ENCODE measurements at places on chromosomes 2 and 18. TPM values are rescaled to one million over a fixed set of nuclear protein-coding genes. Genes with fewer than 3 reads are reported as not detected.

GRCh38 chr2:236682651-236683422, 113.2 kb downstream of the ACKR3 start:
- DNase-seq = no peak

GRCh38 chr2:69017080-69017479, 4.1 kb downstream of the ANTXR1 start:
- no peak for DNase-seq

GRCh38 chr18:36829362-36830157, 633 bp downstream of the KIAA1328 start:
- no peak for DNase-seq

GRCh38 chr2:240149943-240150784, 9.7 kb upstream of the OTOS start:
- DNase-seq = no peak

GRCh38 chr2:102442967-102443828, 20.2 kb downstream of the IL18RAP start:
- peak; percentile 17 for DNase-seq

DNA sequence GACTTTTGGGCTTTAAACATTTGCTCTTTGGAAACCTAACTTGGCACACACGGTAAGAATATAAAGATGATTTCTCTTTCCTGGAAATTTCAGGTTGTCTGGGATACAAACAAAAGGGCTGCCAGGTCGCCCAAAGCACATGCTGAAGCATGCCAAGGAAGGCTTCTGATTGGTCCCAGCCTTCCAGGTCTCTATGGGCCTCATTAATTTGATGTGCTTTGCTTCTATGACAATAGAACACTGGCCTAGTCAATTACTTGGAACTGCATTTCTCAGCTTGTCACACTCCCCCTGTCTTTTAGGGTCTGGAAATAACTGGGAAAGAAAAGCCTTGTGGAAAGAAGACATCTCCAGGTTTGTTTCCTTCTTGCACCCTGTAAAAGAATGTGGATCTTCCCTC, 228.9 kb downstream of the ADCYAP1 start:
- no peak for DNase-seq

DNA sequence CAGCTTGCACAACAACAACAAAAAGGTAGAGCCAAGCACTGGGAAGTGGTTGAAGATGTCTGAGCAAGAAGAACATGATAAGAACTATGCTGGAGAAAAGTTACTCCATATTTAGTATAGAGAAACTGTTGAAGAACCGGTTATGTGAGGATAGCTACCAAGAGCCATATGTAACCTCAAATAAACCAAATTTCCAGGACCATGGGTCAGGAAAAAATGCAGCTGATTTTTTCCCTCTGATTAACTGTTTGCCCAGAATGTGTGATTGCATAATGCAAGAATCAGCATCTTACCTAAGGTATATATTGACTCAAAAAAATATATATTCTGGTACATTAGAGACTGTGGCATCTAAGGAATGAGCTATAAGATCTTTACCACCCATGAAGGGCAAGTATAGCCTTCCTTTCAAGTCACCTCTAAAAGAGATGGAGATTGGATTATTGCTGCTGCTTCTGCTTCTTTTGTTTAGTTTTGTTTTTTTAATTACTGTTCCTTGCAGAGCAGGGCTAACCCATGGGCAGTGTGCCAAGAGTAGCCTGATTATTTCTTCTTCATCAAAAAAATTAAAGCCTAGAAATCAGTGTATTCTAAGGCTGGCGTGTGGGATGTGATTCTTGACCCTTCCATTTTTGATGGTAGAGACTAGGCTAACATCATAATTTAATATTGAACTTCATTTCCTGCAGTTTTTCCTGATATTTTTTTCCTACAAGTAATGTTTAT, 76.9 kb upstream of the MAP3K20 start:
- no peak for DNase-seq

DNA sequence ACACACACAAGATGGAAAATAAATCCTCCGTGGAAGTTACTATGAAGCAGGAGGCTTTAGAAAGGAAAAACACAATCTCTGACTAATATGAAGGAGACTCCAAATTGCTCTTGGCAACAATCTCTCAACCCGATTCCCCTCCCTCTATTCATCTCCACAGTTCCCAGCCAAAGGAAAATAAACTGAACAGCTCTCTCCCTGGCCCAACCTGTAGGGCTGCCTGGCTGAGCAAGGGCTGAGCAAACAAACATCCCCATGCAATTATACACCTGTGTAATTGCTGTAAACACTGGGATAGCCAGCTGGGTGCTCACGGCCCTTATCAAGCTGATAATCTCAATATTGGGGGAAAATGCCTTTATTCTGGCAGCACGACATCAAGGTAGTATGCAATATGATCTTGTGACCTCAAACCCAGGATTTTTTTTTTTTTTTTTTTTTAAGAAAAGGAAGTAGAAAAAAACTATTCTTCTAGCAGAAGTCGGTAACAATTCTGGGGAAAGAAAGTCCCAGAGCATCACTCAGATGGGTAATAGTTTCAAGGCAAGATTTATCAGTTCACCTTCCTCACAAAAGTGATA, 203.3 kb upstream of the SMAD2 start:
- DNase-seq = no peak

DNA sequence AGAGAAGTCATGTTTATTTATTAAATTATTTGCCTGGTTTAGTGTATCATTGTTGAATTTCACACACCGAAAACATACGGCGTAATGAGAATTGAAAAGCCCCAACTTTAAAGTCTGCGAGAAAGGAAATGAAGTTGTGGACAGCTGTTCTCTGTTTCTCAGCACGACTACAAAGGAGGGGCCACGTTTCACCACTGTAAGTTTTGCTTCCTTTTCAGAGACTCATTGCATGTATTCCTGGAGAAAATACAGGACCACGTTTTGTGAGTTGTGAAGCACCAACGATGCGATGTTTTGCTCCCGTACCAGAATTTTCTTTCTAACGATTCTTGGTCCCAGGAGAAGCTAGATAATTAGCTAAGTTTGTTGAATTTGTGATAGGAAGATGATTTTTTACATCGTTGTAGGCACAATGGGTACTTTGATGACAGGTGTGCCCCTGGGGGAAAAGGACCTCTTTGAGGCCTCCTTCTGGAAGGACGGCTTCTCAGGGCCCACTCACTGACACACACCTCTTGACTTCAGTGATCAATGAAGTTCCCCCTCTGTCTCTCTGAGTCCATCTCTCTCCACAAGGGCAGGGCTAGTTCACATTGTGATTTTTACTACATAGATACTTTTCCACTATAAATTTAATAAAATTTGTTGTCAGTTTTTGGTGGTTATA, 23.7 kb upstream of the ACKR3 start:
- DNase-seq = peak; percentile 16

GRCh38 chr2:46651363-46652099, 172.2 kb downstream of the TMEM247 start:
- DNase-seq = no peak

- no peak for DNase-seq
Observed at GRCh38 chr2:38907743-38908562, 18.3 kb downstream of the ARHGEF33 start.

- peak; percentile 72 for DNase-seq
Observed at GRCh38 chr2:25276569-25277465, 64.9 kb downstream of the DNMT3A start.

DNA sequence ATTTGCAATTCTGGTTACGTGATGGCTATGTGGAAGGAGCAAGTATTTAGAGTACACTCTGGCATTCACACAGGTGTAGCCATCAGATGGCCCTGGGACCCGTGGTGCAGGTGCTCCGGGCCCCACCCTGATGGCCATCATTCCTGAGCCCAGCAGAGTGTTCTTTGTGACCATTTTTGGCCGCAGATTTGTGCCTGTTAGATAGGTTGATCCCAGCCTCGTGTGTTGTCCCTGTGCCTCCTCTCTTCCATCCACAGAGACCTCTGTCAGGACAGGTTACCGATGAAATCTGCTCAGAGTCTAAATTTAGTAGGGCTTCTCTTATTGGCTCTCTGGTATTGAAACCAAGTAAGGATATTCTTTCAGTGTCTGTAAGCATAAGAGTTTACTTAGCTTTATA, 33.9 kb downstream of the MAPRE2 start:
- no peak for DNase-seq

DNA sequence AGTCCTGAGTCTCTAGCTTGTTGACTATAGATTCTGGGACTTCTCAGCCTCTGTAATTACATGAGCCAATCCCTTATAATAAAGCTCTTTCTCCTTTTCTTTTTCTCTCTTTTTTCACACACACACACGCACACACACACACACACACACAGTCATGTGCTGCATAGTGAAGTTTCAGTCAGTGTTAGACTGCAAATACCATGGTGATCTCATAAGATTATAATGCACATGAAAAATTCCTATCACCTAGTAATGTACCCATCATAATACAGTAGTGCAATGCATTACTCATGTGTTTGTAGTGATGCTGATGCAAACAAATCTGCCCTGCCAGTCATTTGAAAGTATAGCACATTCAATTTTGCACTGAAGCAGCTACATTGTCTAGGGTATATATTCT, 558.2 kb downstream of the SUCLG1 start:
- no peak for DNase-seq

- DNase-seq = no peak
Observed at GRCh38 chr18:23108496-23108895, 26.8 kb upstream of the CABLES1 start.

- no peak for DNase-seq
Observed at GRCh38 chr2:120820263-120820952, 84.7 kb downstream of the GLI2 start.

DNA sequence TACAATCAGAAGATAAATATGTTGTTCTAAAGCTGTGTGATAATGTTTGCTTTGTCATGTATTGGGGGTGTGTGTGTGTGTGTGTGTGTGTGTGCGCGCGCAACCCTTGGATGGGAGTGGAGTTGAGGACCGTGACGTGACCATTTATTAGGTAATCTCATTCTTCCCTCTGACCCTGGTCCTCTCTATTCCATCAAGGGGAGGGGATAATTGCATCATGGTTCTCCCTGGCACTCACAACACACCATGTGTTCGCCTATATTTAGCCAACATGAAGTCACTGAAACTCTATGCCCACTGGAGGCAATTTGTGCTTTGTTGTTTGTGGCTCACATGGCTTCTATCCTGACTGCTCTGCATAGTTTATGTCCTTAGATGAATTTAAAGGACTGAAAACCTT, 79.8 kb upstream of the LRPPRC start:
- no peak for DNase-seq

GRCh38 chr2:58939388-58939787, 698.3 kb upstream of the FANCL start:
- no peak for DNase-seq

The HOXD12 gene
- total RNA-seq = not detected

The FOXI3 gene
- not detected for total RNA-seq

The IL37 gene
- not detected for total RNA-seq

The TNFAIP6 gene
- not detected for total RNA-seq

The SNRNP27 gene
- total RNA-seq = 61.2 TPM

The SERPINB2 gene
- 1.2 TPM for total RNA-seq

The CTAGE1 gene
- total RNA-seq = not detected

The ARHGAP15 gene
- 41.3 TPM for total RNA-seq

The SOX11 gene
- total RNA-seq = not detected

The FEV gene
- total RNA-seq = not detected

The PJVK gene
- 1.5 TPM for total RNA-seq

The SLC23A3 gene
- total RNA-seq = 2.6 TPM
